SJSA1 (cell line): ENCODE measurements at places on chromosomes 1 and 21. TPM values are rescaled to one million over a fixed set of nuclear protein-coding genes. Genes with fewer than 3 reads are reported as not detected.

DNA sequence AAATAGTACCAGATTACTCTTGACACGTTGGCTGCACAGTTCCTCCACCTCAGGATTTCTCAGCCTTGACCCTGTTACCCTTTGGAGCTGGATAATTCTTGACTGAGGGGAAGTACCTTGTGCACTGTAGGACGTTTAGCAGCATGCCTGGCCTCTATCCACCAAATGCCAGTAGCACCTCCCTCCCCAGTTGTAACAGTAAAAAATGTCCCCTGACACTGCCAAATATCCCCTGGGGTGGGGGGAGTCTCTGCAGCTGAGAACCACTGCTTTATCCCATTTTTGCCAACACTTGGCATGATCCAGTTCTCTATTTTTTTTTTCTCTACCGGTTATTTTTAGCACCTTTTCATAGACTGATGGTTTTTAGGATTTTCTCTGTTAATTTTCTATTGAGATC, 34.0 kb downstream of the C1orf198 start:
- DNase-seq: no peak

GRCh38 chr1:232252546-232253118, 377.3 kb downstream of the SIPA1L2 start:
- no peak for DNase-seq

- DNase-seq: no peak
Observed at GRCh38 chr21:45945066-45945867, 36.3 kb upstream of the COL6A1 start.

DNA sequence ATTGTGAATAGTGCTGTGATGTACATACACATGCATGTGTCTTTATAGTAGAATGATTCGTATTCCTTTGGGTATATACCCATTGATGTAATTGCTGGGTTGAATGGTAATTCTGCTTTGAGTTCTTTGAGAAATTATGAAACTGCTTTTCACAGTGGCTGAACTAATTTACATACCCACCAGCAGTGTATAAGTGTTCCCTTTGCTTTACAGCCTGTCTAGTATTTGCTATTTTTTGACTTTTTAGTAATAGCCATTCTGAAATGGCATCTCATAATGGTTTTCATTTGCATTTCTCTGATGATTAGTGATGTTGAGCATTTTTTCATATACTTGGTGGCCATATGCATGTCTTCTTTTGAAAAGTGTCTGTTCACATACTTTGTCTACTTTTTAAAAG, 54.5 kb upstream of the FAM78B start:
- no peak for DNase-seq

DNA sequence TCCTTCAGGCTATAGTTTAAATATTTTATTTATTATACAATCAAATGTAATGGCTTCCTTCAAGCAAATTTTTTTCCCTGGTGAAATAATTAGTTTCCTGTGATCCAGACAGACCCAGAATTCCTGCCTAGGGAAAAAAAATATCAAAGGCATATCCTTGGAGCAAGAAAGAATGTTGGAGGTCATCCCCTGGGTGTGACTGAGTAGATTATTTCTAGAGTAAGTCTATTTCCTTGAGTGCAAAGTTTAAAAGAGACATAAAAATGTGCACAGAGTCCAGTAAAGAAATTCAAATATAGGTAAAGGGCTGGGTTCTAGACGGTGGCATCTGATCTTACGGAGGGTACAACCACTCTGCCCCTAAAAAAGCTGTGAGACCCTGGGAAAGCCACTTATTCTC, 32.2 kb upstream of the SAMD13 start:
- no peak for DNase-seq

GRCh38 chr21:38821959-38822682, 16.4 kb downstream of the ETS2 start:
- no peak for DNase-seq

DNA sequence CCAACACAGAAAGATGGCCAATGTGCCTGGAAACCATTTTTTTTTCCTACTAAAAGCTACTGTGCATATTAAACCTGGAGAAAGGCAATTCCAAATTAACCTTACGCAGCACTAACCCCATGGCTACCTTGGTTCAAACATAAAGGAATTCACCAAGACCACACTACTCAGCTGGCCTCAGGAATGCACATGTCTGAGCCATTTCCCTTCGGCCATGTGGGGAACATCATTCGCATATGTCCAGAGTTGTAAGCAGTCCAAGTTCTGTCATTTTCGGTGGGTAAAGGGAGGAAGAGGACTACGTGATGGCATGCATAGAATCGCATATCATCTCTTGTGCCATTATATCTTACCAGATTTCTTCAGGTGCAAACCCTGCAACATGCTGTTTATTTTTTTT, 175.4 kb downstream of the NTMT2 start:
- DNase-seq: no peak

DNA sequence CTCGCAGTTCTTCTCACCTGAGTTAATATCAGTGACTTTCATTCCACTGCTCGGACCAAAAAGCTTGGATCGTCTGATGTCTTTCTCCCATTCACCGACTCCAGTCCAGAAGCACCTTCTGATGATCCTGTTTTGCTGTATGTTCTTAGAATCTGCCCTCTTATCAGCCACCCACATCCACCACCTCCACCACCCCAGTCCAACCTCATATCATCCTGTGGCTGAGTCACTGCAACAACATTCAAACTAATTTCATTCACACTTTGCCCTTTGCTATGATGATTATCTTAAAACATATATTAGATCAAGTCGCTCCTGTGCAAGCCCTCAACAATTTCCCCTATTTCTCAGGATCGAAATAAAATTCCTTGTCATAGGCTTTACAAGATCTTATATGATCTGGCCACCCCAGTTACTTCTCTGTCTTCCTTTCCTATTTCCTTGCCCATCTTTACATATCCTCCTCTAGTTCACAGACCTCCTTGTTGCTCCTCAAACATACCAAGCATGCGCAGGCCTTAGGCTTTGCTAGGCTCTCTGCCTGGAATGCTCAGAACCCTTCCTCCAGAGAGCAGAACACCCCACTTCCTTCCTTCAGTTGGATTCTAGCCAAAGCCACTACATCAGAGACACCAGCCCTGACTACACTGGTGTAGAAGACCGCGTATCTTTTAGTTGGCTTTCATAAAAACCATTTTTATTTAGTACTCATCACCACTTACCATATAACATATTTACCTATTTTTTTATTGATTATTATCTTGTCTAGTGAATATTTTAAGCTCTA, 335.7 kb upstream of the GREM2 start:
- DNase-seq: no peak

- DNase-seq: peak; percentile 10
Observed at GRCh38 chr1:223556414-223557129, 108.9 kb downstream of the CAPN8 start.

GRCh38 chr1:219058891-219059820, 114.5 kb upstream of the LYPLAL1 start:
- DNase-seq: no peak

DNA sequence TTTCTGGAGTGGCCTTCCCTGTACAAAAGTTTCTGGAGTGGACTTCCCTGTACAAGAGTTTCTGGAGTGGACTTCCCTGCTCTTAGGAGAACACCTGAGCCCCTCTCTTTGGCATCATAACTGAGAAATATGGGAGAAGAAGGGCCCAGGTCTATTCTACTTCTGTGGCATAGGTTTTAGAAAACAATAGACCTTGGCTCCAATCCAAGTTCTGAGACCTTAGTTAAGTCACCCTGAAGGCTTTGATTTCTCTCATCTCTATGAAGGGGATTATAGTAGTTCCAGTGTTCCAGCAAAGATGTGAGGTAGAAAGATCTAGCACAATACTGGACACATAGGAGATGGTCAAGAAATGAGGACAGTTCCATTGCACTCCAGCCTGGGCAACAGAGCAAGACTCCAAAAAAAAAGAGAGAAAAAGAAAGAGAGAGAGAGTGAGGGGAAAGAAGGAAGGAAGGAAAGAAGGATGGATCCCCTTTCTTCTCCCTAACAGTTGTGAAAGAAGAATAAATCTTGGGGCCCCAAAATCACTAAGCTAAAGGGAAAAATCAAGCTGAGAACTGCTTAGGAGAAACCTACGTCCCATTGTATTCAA, 13.3 kb upstream of the EIF4G3 start:
- no peak for DNase-seq

DNA sequence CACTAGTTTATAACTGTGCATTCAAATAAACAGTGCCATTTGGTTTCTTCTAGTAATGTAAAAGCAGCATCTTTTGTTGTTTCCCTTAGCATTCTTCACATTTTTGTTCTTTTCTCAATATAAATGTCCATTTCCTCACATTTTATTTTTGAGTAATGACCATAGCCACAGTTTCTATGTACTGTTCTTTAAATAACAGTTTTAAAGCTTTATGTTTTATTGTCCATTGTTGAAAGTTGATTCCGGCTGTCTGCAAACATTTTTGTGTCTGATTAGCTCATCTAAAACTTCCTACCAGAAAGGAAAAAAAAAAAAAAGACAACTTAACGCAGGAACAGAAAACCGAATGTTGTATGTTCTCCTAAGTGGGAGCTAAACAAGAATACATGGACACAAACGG, 139.7 kb downstream of the MAGI3 start:
- peak; percentile 85 for DNase-seq

DNA sequence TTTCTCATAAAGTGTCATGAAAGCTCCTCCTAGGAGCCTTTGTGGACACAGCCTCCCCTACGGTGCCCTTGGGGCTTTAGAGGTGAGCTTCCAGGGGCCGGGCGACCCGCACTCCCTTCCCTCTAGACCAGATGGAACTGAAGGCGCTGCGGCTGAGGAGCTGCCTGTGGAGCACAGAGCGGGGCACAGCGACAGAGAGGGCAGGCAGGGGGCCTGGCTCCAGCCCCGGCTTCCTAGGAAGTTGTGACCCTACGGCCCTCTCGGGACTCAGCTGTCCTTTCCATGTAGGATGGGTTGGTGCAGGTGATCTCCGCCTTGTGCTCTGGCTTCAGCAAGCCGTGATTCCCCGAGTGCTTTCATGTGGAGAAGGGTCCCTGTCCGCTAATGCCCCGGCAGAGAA, 23.6 kb upstream of the NEK2 start:
- DNase-seq: no peak

- no peak for DNase-seq
Observed at GRCh38 chr1:61602663-61603062, 122.3 kb downstream of the TM2D1 start.

GRCh38 chr1:25174363-25174729, 58.0 kb downstream of the SYF2 start:
- DNase-seq: no peak

GRCh38 chr1:100050139-100050538, 80.3 kb downstream of the SLC35A3 start:
- no peak for DNase-seq

Gene ADORA1
- total RNA-seq: not detected in 2 replicates

Gene ZC3H12A
- 4.0 and 7.1 TPM in 2 replicates for total RNA-seq

Gene RHCE
- 0.95 TPM in 1 of 2 replicates, not detected in the other for total RNA-seq

Gene GJA4
- not detected in 2 replicates for total RNA-seq

Gene GSTM3
- total RNA-seq: 223 and 305 TPM in 2 replicates

Gene MYBPH
- total RNA-seq: not detected in 2 replicates

Gene LCE3D
- total RNA-seq: not detected in 2 replicates

Gene FAM177B
- not detected in 2 replicates for total RNA-seq
